B cell (primary cell): ENCODE measurements at places on chromosomes 5 and 9. TPM values are rescaled to one million over a fixed set of nuclear protein-coding genes. Genes with fewer than 3 reads are reported as not detected.

- no peak for DNase-seq
Measured at GRCh38 chr9:7879551-7880245, 80.1 kb upstream of the DMAC1 start.

DNA sequence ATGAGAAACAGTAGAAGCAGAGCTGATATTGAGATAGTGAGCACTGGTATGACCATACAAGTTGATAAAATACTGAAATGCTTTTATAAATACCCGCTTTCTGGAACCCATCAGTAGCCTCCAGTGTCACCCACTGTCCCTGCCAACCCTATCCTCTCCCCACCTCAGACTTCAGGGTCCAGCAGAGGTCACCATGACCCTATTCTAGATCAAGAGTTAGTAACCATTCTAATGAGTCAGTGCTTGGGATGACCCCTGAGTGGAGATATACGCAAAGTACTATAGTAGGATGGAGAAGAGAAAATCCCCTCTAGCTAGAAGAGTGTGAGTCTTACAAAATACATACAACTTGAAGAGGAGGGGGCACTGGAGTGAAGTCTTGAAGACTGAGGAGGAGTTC lies 297.9 kb upstream of the BRINP1 start:
- no peak for DNase-seq

- DNase-seq: no peak
Measured at GRCh38 chr5:18749763-18750162, 1115.5 kb downstream of the TAF11L14 start.

DNA sequence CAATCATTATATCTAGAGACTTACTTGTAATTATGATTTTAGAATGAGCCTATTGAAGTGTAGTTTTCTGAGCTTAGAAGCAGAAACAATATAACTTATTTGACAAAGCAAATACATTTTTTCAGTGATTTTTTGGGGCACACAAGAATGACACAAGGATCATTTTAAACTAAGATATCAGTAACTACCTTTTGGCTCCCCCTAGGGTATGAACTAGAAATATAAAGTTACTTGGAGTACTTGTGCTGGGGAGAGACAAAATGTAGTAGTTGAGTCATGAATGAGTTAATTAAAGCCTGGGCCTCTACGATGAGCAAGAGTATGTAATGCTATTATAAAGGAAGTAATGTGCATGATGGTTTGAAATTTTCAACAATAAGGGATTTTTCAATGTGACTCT lies 1244.1 kb upstream of the ACO1 start:
- no peak for DNase-seq

The TMEM252 gene
- not detected in 2 replicates for total RNA-seq
